IMR-90 (cell line): ENCODE measurements at places on chromosomes 4 and X. TPM values are rescaled to one million over a fixed set of nuclear protein-coding genes. Genes with fewer than 3 reads are reported as not detected.

GRCh38 chr4:35918491-35918977 lies 325.8 kb downstream of the ARAP2 start:
- H3K4me3 ChIP-seq: no peak overlapping the region
- H3K36me3 ChIP-seq: no peaks in the 10 kb centered on the region
- no peaks in the 10 kb centered on the region for H3K27me3 ChIP-seq
- H3K27ac ChIP-seq: no peak overlapping the region
- no peaks in the 10 kb centered on the region for H3K4me1 ChIP-seq

DNA sequence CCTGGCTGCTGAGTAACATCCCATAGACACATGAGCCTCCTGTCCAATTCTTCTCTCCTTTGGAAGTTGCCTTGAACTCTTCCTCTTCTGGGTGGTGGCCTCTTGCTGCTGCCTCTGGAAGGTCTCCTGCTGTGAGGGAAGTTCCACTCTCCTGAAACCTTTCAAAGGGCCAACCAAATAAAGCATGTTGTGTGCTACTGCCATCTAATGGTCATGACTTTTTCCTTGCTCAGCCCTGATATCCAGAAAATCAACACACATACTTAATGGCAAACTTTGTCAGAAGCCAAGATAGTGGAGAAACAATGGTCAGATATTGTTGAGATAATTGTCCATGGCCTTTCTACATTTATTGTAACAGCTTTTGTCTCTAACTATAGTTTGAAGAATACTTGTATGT lies 19.1 kb upstream of the ZXDA start:
- peak; percentile 27 for DNase-seq
- no peak overlapping the region for H3K4me3 ChIP-seq
- H3K4me1 ChIP-seq: no peaks in the 10 kb centered on the region
- no peak overlapping the region for H3K27ac ChIP-seq

DNA sequence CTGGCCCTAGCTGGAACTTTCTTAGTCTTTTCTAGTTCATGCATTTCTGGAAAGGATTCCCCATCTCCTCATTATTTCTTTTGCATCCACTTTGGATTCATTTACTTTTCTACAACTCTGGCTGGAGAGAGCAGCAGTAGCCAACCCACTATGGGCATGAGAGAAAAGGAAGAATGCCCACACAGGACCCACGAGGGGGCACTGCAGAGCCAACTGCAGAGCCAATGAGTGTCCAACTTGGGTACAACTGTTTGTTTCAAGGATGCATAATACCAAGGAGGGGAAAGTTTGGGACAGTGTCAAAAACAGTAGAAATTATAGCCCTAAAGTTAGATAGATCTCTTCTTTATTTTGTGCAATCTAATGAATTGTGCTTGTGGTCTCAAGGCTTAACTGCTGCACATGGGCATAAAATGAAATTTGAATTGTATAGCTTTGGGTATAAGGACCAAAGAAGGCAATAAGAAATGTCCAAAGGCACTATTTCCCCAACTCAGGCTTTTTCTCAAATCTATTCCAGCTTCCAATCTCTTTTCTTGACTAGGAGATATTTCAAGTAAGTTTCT lies 230.6 kb downstream of the NSUN7 start:
- no peak overlapping the region for H3K27ac ChIP-seq
- no peaks in the 10 kb centered on the region for H3K36me3 ChIP-seq
- H3K4me1 ChIP-seq: peaks cover 10% of the 10 kb centered on the region
- H3K4me3 ChIP-seq: no peak overlapping the region
- H3K27me3 ChIP-seq: no peaks in the 10 kb centered on the region

The H2BW2 gene
- not detected in 2 replicates for total RNA-seq

The CXXC4 gene
- total RNA-seq: under 0.01 TPM in 1 of 2 replicates, not detected in the other

DNA sequence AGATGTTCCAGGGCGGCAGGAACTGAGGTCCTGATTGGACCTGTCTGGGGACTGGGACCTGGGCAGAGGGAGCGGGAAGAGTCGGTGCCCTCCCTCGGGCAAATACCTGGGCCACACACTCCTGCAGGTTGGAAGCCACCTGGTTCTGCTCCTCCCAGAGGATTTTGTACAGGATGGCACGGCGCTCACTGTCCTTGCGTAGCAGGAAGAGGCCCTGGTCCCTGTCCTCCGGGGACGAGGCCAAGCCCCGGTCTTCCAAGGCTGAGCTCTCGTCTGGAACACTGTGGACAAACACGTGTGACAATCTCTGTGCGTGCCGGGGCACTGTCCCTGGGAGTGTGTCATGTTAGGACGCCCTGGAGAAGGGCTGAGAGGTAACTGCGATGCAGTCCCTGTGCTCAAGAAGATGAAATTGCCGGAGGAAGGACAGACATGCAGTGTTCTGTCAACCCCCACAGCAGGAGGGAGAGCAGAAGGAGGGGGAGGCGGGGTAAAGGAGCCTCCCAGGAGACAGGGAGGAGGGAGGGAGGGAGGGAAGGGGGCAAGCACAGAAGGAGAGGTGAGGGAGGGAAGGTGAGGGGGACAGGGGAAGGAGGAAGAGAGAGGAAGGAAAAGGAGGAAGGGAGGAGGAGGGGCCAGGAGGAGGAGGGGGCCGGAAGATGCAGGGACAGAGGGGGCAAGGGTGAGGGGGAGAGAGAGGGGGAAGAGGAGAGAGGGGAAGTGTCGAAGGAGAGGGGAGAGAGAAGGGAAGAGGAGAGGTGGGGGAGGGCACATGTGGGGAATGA lies 29.0 kb downstream of the PDHA1 start:
- no peak overlapping the region for H3K27ac ChIP-seq
- H3K36me3 ChIP-seq: no peaks in the 10 kb centered on the region
- no peak for DNase-seq
- H3K4me3 ChIP-seq: peak overlapping the region; percentile 42
- peaks cover 3% of the 10 kb centered on the region for H3K4me1 ChIP-seq

DNA sequence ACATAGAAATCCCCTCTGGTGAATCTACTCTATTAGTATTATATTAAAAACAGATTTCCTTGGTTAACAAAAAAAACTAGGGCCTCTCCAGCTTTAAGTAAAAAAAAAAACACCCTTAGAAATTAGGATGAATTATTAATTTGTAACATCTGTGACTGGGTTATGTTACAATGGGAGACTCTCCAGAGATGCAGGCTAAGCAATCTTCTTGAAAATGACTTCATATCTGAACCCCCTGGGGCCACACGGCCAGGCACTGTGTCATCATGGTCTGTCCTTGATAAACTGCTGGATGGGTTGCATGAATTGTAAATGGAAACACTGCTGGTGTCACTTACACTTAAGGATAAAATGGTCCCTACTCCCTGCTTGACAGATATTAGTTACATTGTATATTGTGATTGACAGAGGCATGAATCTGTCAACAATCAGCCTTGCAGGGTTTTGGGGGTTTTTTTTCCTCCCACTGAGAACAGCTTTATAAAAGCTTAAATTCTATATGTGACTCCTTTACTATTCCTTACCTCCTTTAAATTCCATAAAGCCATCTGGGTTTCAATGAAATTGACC lies 49.1 kb downstream of the PRKG2 start:
- no peak overlapping the region for H3K4me3 ChIP-seq
- H3K27ac ChIP-seq: no peak overlapping the region
- no peaks in the 10 kb centered on the region; the same call in 1 of the 2 replicates for H3K36me3 ChIP-seq
